DMS 273 treated with DMSO at 0.1 percent for 48 hours (cell line): ENCODE measurements at places on chromosomes 3 and 15.
A peak's percentile ranks its signal among the peaks of the same experiment; 100 is the strongest.

DNA sequence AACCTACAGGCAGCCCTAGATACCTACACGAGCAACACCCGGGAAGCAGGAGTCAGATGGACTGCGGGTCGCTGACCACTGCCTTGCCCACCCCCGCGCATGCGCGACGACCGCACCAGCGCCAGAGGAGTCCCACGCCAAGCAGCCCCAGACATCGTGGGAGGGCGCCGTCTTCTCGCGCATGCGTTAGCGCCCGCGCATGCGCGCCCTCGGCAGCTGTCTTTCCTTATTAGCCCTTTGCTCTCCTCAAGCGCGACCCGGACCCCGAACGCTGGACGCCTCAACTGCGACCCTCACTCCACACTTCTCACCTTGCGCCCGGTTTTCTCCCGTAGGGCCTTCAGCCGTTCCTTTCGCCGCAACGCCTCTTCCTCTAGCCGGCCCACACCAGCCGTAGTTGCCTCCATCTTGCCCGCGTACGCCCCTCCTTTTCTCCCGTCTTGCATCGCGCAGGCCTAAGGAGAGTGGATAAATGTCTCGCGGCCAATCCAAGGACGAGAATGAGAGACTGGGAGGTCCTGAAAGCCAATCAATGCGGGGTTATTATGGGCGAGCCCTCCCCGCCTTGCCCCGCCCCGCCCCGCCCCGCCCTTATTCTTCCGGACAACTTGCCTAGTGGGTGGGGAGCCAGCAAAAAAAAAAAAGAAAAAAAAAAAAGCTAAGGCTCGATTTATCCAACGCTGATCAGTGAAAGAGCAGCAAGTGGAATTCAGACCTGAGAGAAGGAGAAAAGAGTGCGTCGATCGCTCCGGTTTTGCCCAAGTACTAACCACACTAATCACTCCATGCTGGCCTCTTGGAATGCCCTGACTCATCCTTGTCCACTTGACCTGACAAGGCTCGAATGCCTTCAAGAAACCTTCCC is at the start of gene CCDC12:
TSS of gene CCDC12 (minus strand) at position 420 of the 865 bp plus-strand sequence. CDS start at position 407, 13 bp downstream.
- peak; percentile 90 for DNase-seq

GRCh38 chr3:113063126-113063894 is 72.5 kb downstream of the GTPBP8 start:
- DNase-seq: no peak

DNA sequence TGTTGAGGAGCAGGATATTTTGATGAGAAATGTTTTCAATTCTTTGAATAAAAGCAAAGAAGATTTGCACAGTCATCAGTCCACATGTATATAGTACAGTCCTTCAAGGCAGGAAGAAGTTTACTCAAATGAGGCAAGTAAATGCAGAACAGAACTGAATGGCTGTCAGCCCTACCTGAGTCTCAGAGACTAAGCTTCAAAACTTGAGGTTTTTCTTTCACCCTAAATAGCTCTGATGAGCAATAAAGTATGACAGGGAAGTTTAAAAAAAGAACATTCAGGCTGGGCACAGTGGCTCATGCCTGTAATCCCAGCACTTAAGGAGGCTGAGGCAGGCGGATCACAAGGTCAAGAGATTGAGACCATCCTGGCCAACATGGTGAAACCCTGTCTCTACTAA is 232.5 kb downstream of the SUCLG2 start:
- no peak for DNase-seq

- no peak for DNase-seq
Observed at GRCh38 chr3:171268677-171269076, 191.5 kb downstream of the TNIK start.

DNA sequence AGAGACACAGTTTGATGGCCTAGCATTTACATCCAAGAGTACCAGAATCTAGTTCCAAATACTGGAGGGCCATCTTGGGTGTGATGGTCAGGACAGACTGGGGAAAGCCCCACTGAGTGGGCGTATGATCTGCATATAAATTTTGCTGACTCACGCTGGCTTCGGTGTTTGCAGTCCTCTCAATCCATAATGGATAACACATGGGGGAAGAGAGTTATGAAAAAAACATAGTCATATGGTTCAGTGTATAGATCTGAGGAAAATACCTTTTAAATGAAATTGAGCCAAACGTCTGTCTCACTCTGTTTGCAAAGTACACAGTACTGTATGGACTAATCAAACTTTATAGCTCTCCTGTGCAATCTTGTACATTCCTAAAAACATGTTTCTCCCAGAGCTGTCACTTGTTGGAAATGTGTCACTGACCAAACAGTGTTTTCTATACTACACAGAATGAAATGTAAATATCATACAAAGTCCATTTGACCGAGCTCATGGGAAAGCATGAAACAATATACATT is 125.3 kb upstream of the THBS1 start:
- no peak for DNase-seq

GRCh38 chr15:62853114-62853840 is 189.3 kb upstream of the TPM1 start:
- no peak for DNase-seq

DNA sequence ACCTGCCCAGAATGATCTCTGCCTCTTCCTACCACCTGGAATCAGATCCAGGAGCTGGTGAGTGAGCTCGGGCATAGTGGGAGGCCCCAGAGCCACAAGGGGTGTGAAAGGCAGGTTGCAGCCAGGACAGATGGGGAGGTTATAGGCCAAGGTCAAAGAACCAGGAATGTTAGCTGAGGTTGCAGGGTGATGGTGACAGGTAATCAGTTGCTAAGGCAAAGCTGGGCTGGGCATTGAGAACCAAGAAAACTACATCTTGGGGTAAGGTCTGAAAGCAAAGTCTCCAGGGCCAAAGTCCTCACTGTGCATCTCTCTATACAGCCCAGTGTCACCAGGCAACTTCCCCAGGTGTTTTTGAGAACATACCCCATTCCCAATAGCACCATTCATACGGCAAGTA is 38.4 kb upstream of the SLC6A11 start:
- no peak for DNase-seq

DNA sequence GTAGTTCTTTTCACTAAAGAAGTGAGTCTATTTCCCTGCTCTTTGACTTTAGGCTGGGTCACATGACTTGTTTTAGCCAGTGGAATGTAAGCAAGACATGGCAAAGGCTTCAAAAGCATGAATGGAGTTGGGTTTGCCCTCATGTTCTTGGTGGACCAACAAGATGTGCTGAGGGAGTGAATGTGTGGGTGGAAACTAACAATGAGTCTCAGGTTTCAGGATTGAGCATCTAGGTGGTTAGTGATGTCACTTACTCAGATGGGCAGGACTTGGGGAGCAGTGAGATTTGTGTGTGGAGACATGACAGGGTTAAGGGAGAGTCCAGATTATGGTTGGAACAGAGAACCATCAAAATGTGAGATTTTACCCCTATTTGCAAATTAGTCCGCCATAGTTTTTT is 181.4 kb upstream of the UBE2E1 start:
- DNase-seq: no peak

DNA sequence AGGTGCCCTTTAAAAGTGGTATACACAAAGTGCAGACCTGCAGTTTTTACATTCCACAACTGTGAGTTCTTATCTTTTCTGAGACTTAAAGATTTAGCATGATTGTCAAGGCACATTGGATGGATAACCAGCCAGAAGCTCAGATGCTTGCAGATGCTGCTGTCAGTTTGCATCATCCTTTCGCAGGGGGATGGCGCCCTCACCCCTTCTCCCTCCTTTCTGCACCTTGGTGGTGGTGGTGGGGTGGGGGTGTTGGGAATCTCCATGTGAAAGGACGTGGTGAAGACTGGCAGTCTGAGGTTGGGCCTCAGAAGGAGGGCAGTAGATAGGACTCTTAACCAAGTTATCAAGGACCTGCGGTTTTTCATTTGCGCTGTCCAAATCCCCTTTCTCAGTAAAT is 309.6 kb upstream of the SEMA6D start:
- no peak for DNase-seq

DNA sequence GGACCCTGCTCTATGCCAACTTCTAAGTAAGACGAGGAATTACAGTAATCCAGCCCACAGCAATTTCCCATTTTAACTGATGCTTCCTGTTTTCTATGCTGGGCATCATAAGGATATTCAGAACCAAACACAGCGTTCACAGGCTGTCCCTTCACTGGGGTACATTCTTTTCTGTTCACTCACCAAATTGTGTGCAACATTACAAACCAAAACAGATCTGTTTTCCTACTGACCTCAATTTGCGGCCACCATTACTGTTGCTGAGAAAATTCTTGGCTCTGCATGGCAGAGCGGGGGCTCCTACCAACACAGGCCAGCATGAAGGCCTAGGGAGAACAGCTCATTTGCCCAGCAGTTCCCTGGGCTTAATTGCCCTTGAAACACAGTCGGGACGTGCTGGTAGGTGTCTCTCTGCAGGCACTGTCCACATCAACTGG is 76.5 kb downstream of the MYO1E start:
- DNase-seq: no peak

- DNase-seq: no peak
Observed at GRCh38 chr15:71154607-71155200, 39.4 kb downstream of the THSD4 start.

DNA sequence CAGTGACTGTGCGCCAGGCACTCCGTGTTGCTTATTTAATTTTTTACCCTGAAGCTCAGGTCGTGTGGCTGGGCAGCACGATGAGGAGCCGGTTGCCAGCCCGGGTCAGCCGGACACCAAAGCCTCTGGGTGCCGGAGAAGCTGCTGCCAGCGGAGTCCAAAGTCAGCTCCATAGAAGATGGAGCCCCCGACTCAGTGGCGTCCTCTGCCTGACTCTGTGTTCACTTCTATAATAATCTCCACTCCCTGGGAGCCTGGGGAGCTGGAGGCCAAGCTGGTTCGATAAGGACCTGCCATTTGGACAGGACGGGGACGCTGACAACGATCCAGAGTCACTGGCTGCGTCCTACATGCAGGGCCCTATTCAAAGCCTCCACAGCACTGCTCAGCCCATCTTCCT is 78.6 kb downstream of the VGLL4 start:
- DNase-seq: no peak

DNA sequence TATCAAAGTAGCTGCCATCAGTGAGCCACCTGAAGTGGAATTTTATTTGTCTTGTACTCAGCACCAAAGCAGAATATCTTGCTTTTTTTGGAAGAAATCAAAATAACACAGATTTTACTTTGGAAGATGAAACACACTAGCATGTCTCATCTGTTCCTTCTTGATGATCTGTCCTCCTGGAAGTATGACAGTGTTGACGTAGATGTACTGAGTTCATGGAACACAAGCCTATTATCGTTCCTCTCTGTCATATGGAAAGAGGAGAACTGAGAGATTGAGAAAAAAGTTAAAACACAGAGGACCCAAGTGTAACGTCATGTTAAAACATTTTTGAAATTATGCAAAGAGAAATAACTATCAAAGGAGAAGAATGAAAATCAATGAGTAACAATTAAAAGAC is 340.2 kb downstream of the ROBO2 start:
- DNase-seq: no peak

DNA sequence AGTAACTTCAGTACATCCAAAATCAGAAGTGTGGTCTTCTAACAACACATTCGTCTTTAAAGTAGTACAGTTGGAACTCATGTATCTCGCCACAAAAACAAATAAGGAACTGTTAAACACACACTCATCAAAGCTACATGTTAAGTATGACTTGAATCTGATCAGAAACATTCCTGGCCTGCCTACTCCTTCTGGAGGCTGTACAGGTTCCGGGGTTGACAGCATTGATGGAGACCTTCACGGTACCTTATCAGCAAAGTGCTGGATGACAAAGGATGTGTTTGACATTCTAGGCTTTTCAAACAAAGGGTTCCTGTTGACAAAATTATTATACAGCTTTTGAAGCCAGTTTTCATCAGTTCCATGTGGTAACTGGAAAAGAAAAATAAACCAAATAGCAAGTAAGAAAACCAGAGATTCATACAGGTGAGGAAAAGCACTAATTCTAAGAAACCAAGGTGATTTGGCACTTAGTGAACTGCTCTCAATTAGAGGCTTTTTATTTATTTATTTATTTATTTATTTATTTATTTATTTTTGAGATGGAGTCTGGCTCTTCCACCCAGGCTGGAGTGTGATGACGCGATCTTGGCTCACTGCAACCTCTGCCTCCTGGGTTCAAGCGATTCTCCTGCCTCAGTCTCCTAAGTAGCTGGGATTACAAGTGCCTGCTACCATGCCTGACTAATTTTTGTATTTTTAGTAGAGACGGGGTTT is 44.3 kb downstream of the MYO5C start:
- DNase-seq: no peak

GRCh38 chr3:33929813-33930212 is 131.4 kb downstream of the PDCD6IP start:
- DNase-seq: no peak

- DNase-seq: no peak
Observed at GRCh38 chr3:143590660-143591059, 257.6 kb downstream of the SLC9A9 start.

- DNase-seq: no peak
Observed at GRCh38 chr3:106821801-106822200, 555.4 kb upstream of the CCDC54 start.

- no peak for DNase-seq
Observed at GRCh38 chr3:124700880-124701684, 29.2 kb upstream of the UMPS start.

GRCh38 chr15:80138961-80139360 is 13.8 kb upstream of the FAH start:
- DNase-seq: no peak

GRCh38 chr15:78454992-78455391 is 17.0 kb downstream of the IREB2 start:
- DNase-seq: no peak

- no peak for DNase-seq
Observed at GRCh38 chr3:120153294-120153693, 59.0 kb upstream of the GSK3B start.

- DNase-seq: no peak
Observed at GRCh38 chr3:8020047-8020841, 481.4 kb upstream of the LMCD1 start.
